ENCODE measurements at places on chromosomes 7 and 10.

GRCh38 chr10:116254422-116255155, 18.4 kb downstream of the GFRA1 start:
- DNase-seq: no peak

- no peak for DNase-seq
Measured at GRCh38 chr10:81280497-81281479, 594.2 kb upstream of the NRG3 start.

DNA sequence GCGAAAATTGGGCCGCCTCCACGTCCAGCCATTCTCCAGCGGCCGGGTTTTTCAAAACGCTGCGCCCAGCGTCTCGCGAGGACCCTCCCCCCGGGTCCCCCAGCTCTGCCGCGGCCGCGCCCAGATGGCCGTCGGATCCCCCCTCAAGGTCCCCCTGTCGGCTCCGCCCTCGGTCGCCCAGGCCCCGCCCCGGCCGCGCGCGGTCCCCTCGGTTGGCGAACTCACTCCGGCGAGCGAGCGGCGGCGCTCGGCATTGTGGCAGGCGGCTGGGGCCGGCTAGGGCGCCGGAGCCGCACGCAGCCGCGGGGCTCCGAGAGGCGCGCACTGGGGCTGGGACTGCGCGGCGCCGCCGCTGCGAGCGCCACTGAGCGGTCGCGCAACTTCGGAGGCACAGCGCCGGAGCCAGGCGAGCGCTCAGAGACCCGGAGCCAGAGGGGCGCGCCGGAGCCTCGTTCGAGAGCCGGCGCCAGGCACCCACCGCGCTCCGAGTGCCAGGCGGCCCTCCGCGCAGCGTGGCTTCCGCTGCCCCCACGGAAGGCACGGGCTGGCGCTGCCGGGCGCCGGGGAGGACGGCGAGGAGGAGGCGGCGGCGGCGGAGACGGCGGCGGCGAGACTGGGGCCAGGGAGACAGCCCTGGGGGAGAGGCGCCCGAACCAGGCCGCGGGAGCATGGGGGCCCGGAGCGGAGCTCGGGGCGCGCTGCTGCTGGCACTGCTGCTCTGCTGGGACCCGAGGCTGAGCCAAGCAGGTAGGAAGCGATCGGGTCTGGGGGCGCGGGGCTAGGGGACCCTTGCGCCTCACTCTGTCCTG, at the start of gene UNC5B:
Gene UNC5B, plus strand, starts transcription at position 253 of the 809 bp plus-strand sequence. Its CDS starts 416 bp downstream, at position 669.
- DNase-seq: peak; percentile 96

GRCh38 chr10:60732807-60733516, 45.3 kb upstream of the CDK1 start:
- DNase-seq: peak; percentile 81

GRCh38 chr10:102627736-102628293, 16.5 kb upstream of the TRIM8 start:
- peak; percentile 84 for DNase-seq

- DNase-seq: no peak
Measured at GRCh38 chr7:131431289-131431688, 103.6 kb downstream of the MKLN1 start.

GRCh38 chr7:29442146-29442545, 121.5 kb upstream of the PRR15 start:
- DNase-seq: no peak

DNA sequence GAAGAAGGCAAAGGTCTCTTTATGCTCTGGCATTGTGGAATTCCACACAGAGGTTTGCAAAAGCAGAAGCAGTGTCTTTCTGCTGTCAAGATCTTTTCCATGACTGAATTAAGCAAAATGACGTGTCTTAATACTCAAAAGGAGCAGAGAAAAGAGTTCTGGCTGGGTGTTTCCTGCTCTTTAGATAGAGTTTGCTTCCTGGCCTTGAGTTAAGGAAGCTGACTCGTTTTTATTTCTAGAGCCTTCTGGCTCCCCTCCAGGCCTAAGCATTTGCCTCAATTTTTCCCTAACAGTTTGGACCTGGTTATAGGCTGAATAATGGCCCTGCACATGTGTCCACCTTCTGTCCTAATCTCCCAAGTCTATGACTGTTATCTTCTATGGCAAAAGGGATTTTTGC, 21.6 kb downstream of the TAS2R41 start:
- DNase-seq: no peak

DNA sequence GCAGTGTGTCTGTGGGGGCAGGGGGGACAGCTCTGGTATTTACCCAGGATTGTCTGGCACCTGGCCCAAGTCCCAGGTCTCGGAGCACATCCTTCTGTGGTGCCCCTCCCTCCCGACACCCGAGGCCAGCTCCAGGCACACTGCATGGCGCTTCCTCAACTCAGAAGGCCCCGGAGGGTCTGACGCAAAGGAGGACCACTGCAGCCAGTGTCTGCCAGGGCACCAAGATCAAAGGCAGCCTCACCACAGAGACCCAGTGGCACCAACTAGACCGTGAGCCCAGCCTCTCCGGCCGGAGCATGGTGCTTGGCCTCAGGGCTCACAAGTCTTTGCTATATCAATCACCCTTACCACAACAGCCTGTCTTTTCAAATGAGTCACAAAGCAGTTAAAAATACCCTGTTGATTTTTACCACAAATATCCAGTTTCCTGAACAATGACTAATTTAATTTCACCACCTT, 99.3 kb upstream of the DDC start:
- no peak for DNase-seq

DNA sequence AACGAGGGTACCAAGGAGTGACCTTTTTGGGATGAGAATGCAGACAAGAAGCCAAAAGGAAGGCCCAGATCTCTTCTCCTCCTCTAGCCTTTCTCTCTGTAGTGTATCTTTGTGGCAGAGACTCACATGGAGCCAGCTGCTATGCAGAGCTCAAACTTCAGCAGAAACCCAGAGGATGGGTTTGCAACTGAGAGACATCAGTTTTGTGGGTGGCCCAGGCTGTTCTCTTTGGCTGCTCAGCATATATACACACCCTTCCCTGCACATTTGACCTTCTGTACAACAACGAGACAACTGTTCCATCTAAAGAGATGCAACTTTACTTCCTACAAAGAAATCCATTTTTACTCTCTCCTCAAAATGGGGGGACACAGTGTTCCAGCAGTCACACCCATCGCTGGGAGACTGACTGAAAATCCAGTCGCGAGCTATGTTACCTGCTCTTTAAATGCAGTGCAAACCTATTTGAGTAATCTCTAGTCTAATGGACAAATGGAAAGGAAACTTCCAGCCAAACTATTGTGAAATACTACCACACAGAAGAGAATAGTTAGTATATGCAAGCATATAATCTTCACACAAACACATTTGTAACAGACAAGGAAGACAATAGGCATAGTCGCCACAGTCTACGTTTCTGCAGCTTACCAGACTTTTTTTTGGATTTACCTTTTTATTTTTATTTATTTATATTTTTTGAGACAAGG, 51.2 kb downstream of the GTF2I start:
- no peak for DNase-seq

GRCh38 chr10:132412316-132413192, 15.6 kb downstream of the PWWP2B start:
- DNase-seq: no peak
